ENCODE measurements at places on chromosomes 11 and 22.

DNA sequence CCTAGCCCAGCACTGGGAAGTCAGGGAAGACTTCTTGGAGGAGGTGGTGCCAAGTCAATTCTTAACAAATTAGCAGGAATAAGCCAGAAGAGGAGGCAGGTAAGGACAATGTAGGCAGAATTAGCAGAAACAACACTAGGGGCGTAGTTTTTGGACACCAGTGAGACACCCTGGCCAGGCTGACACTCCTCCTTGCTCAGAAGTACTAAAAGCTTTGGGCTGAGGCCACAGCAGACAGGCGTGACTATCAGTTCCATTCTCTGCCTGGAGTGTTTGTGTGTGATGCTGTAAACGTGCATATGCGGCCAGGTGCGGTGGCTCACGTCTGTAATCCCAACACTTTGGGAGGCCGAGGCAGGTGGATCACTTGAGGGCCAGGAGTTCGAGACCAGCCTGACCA, 36.0 kb downstream of the PHF21B start:
- no peak for DNase-seq

- DNase-seq, result no peak
These were observed 26.6 kb upstream of the LMO1 start for GRCh38 chr11:8290081-8290810.

GRCh38 chr11:1778141-1778911, 14.6 kb upstream of the CTSD start:
- no peak for DNase-seq

DNA sequence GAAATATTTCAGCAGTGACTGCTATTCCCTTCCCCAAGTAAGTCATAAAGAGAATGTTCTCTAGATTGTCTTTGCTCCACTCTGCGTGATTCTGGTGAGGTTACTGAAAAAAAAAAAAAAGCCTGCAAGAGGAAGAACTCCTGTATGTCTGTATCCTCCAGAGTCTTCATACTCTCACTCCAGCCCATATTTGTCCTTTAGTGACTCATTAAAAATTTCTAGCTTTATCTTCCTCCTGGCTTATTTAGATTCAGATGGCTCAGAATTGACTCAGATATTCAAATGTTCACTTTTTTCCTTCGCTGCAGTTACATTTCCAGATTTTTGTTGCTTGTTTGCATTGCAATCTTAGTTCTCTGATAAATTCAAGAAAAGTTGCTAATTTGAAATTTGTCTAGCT, 76.3 kb upstream of the CNTN5 start:
- DNase-seq, result no peak

- DNase-seq, result no peak
These were observed 2.9 kb upstream of the RFPL1 start for GRCh38 chr22:29435236-29436136.

DNA sequence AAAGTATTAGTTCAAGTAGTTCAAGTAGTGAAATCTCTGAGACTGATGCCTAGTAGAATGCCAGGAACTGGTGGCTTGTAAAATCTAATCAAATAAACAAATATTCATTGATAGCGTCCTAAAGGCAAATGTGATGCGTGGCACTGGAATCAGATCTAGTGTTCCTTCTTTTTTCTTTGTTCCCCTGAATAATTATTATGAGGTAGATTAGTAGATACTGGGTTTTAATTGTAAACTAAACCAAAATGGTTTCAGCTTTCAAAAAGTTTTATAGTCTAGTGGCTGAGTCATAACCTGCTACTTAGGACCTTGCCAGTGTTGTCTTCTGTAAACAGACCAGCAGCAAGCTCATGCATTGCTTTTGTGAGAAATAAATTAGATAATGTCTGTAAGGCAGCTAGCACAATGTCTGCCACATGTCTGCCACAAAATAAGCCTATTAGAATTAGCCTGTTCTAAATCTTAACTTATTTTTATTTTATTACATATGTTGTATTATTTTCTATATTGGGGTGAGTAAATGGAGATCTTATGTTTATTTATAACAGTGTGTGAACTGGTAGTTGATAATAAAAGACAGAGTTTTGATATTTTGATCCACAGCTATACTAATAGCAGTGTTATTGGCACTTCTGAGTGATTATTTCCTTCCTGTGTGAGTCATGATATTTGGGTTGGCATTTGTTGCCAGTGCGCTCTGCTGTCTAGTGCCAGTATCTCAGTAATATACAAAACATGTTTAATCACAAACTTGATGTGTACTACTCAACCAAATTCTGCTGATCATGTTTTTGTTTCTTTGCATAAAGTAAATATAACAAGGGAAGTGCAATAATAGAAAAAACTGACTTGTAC, 135.7 kb downstream of the TMEM135 start:
- DNase-seq, result no peak

DNA sequence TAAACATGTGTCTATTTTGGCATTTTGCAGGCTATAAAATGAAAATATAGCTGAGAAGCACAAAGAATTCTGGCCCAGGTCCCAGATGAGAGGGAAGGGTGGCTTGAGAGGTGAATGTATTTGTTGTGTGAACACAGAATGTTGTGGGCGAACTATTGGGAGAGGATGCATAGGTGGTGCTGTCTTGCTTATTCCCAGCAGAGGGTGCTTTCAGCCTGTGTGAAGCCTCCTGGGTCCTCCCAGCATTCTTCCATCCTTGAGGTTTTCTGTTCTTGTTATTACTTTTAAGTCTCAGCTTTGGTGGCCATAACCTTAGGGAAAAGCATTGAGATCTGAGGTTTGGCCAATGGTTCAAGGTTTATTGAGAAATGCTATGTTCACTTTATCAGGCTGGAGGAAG, 108.7 kb upstream of the SNX19 start:
- no peak for DNase-seq

DNA sequence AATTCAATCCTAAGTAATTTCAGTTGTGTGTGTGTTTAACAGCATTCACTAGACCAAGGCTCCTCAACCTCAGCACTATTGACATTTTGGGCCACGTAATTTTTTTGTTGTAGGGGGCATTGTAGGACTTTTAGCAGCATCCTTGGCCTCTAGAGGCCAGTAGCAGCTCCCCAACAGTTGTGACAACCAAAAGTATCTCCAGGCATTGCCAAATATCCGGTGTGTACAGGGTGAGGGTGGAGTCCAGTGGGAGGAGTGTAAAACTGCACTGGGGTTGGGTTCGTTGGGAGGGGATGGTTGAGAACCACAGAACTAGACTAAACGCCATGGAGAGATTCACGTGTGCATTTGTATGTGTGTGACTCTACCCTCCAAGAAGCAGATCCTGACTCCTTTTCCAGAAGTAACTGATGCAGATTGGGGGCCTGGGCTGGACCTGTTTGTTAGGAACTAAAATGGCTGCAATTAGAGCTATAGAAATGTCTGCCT, 5.9 kb upstream of the PHF21A start:
- DNase-seq, result no peak

- DNase-seq, result no peak
These were observed 5.6 kb downstream of the CSTPP1 start for GRCh38 chr11:46942172-46942571.

GRCh38 chr11:41133023-41133422, 326.4 kb downstream of the LRRC4C start:
- no peak for DNase-seq

- DNase-seq, result no peak
These were observed 421.7 kb downstream of the INSC start for GRCh38 chr11:15536438-15536837.

GRCh38 chr22:48720662-48721394, 1106.8 kb downstream of the BRD1 start:
- no peak for DNase-seq

- no peak for DNase-seq
These were observed 93.2 kb upstream of the FAT3 start for GRCh38 chr11:92131289-92131865.

GRCh38 chr11:91817996-91818395, 406.6 kb upstream of the FAT3 start:
- no peak for DNase-seq

DNA sequence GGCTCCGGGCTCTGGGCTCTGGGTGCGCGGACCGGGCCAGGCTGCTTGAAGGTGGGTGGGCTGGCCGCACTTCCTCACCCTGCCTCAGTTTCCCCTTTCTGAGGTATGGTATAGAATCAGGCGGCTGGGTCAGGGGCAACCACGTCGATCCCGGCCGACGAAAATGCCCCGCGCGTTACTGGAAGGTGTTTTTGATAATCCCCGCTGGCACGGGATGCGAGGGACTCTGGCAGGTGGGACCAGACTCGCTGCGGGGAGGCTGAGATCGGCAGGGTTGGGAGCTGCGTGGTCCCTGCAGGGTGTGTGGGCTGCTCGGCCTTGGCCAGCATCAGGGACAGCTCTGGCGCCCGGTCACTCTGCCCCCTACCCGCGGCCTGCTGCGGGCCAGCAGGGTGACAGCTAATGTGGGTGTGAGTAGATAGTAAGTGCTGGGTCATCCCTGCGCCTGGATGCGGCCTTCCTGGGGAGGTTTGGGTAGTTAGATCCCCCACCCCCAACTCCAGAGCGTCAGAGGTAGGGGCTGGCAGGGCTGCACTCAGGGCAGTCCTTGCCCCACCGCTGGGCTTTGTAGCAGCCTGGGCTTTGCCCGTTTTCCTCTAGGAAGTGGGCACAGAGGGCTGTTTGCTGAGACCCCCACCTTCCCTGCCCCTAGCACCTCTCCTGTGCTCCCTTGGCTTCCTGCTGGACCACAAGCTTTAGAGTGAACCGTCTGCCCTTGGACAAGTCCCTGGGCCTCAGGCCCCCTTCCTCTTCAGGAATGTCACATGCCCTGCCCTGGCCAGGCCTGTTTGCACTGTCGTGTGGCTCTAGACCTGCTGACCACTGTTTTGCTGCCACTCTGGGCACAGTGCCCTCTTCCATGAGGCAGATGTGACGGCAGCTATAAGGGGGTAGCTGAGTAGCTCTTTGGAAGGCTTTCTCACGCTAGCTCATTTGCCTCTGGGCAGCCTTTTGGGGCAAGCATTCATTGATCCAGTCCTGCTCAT, 579 bp downstream of the TANGO2 start:
- peak; percentile 13 for DNase-seq

DNA sequence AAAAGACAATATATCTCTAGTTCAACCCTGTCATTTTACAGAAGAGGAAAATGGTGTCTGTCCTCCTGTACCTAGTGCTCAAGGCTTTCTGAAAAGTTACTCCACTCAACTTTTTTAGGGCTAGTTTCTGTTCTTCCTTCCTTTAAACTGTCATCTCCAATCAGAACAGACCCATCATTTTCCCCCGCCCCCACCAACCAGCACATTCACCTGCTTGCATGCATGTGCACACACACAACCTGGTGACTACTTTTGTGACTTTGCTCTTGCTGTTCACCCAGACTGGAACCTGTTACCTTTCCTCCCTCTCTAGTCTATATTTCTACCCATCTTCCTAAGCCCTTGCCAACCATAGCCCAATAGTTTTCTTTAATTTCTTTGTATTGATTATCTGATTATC, 5.6 kb downstream of the FBXO7 start:
- peak; percentile 16 for DNase-seq

- no peak for DNase-seq
These were observed 150.1 kb upstream of the LRRC4C start for GRCh38 chr11:41609511-41609910.

GRCh38 chr11:1439341-1439740, 47.2 kb downstream of the MOB2 start:
- DNase-seq, result no peak

DNA sequence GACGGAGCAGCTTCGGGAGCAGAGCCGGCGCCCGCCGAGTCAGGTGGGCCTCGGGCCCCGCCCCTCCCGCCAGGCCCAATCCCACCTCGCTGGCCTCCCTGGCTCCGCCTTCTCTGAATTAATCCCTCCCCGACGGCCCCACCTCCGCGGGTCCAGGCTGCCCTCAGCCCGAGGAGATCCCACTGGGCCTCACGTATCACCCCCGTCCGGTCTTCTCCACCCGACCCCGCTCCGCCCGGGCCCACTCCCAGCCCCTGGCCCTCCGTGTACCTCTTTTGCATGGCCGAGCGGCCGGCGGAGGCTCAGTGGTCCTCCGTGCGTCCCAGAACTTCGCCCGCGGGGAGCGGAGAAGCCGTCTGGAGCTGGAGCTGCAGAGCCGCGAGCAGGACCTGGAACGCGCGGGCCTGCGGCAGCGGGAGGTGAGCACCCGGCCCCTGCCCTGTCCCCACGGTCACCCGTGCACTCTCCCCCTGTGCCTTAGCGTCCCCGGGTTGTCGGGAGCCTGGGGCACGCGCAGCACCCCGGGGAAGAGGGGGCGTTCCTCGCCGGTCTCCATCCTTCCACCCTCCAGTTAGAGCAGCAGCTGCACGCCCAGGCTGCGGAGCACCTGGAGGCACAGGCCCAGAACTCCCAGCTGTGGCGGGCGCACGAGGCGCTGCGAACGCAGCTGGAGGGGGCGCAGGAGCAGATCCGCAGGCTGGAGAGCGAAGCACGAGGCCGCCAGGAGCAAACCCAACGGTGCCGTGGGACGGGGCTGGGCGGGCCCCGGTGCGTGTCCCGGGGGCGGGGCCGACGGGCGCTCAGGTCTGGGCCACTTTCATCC, 2.2 kb upstream of the CD151 start:
- DNase-seq, result peak; percentile 42

- DNase-seq, result no peak
These were observed 6.0 kb downstream of the RPL3 start for GRCh38 chr22:39313258-39314001.

GRCh38 chr22:28629420-28630176, 50.0 kb downstream of the TTC28 start:
- DNase-seq, result no peak

- DNase-seq, result no peak
These were observed 483.0 kb downstream of the MN1 start for GRCh38 chr22:27318516-27318915.

- DNase-seq, result no peak
These were observed 40.6 kb upstream of the GNB1L start for GRCh38 chr22:19895160-19895849.

GRCh38 chr22:20956258-20957101, 10.6 kb upstream of the AIFM3 start:
- DNase-seq, result no peak

DNA sequence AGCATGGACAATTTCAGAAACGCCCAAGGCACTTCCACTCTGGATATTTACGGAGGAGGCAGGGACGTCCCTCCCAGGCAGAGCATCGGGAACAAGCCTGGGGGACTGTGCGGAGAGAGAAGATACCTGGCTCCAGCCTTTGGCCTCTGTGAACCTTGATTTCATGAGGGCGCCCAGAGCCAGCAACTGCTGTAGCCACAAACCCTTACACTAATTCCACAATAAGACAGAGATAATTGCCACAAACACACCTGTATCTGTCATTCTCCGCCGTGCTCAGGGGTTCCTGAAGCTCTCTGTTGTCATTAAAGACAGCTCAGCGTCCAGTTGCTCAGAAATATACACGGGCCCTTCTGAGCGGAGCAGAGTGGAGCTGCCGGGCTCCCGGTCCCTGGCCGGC, 1292.1 kb downstream of the TBC1D22A start:
- DNase-seq, result no peak

DNA sequence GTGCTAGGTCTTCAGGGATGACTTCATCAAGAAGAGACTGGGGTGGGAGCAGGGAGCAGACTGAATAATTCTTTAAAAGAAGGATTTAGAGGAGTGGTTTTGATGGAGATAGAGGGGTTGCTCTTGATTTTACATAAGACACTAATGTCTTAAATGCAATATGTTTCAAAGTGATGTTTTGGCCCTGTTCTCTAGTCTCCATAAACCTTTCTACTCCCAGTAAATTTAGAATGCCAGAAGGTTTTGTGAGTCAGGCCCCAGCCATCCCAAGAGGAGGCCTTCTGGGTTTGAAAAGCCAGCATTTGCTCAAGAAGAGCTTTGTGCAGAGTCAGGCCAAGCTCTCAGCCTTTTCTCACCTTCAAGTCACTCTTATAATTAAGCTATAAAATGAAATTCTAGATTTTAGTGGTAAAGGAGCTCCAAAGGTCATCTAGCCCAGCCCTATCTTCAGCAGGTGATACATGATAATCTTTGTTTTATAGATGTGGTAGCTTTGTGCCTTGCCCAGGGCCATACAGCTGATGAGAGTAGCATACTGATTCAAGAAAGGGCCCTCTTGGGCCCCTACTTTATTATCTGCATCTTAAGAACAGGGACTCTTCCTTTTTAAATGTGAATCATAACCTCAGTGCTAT, 122.8 kb upstream of the MTNR1B start:
- no peak for DNase-seq

All from stimulated activated CD4-positive, alpha-beta T cell treated with anti-CD3 and anti-CD28 coated beads, Interleukin-4, amount 100 ng/mL, for 48 hours (primary cell).